ENCODE measurements at places on chromosomes 1 and 21.

DNA sequence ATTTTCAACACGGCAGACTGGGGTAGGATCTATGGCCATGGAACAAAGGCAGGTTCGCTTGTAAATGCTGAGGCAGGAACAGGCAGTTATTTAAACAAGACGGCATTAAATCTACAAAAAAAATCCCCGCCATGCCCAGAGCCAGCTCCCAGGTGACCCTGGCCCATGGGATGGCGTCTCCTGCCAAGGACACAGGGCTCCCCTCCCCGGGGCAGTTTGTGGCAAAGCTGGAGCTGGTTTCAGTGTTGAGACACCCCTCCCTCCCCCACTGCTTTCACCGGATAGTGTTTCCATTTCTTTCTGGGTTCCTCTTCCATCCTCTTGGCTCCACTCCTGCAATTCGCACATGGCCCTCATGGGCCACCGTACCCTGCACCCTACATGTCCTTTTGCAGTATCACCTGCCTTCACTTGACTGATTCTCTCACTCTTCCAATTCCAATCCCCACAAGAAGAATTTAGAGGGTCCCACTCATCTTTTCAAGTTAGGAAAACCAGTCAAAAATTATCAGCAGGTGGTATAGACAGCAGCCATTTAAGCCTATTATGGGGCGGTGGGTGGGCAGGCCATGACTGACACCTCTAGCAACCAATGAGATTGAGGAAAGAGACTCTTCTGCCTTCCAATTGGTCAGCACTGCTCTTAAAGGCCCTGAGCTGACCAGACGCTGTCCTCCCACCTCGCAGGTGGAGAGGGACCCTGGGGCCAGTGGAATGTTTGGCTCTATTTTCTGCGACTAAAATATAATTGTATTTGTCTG, 52.0 kb downstream of the OLIG1 start:
- no peak for DNase-seq

GRCh38 chr1:151059109-151060006, at the start of gene CDC42SE1:
CDC42SE1 (minus strand) TSS chr1:151059622; CDS start chr1:151055730, 3,892 bp downstream.
- DNase-seq, result peak; percentile 63

DNA sequence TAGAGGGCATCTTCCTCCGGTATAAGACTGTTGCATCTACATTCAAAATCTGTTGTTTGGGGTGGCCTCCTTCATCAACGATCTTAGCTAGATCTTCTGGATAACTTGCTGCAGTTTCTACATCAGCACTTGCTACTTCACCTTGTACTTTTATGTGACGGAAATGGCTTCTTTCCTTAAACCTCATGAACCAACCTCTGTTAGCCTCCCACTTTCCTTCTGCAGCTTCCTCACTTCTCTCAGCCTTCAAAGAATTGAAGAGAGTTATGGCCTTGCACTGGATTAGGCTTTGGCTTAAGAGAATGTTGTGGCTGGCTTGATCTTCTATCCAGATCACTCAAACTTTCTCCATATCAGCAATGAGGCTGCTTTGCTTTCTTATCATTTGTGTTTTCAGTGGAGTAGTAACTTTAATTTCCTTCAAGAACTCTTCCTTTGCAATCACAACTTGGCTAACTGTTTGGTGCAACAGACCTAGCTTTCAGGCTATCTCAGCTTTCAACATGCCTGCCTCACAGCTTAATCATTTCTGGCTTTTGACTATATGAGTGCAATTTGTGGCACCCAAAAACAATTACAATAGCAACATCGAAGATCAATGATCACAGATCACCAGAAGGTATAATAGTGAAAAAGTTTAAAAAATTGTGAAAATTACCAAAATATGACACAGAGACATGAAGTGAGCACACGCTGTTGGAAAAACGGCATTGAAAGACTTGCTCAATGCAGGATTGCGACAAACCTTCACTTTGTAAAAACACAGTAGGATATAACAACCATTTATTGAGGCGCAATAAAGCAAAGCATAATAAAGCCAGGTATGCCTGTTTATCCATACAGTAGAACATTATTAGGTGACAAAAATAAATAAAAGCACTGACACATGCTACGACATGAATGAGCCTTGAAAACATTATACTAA, 56.7 kb upstream of the GFI1 start:
- DNase-seq, result no peak

DNA sequence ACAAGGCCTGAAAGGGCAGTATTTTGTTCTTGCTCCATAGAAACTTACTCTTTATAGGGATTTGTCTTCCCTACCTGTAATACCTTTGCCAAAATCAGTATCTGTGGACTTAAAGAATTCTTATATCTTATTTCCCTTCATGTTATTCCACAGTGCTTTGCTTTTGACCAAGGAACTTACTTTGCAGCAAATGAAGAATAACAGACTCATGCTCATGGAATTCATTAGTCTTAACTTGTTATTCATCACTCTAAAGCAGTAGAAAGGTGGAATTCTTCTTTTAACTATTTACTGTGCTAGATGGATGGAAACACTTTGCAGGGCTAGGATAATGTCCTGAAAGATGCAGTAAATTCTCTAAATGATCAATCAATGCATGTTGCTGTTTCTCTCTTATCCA, 45.9 kb downstream of the DUSP10 start:
- DNase-seq, result no peak
